H9 (cell line): ENCODE measurements at places on chromosomes 4 and X. TPM values are rescaled to one million over a fixed set of nuclear protein-coding genes. Genes with fewer than 3 reads are reported as not detected.

DNA sequence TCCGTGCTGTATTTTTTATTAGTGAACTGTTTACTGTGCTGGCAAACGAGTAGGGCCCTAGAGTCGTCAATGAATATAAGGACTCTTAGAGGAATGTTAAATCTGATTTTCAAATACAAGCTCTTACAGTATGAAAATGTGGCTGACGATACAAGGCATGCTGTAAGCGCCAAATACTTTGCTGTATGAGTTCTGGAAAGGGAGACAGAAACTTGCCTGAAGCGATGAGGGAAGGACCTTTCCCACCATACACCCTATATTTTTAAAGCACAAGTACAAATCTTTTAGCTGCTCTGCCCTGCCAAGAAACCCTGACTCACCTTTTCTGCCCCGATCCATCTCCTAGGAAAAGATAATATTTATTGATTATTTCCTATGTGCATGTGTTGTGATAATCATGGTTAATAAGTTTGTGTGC, 15.7 kb upstream of the RUFY3 start:
- DNase-seq, result no peak
- peak overlapping the region; percentile 86 for H3K4me3 ChIP-seq
- no peaks in the 10 kb centered on the region for H3K27me3 ChIP-seq
- no peaks in the 10 kb centered on the region for H3K36me3 ChIP-seq
- H3K27ac ChIP-seq, result no peak overlapping the region
- no peaks in the 10 kb centered on the region; the same call in 1 of the 2 replicates for H3K4me1 ChIP-seq

Gene USP17L5
- total RNA-seq, result not detected in 2 replicates

- DNase-seq, result no peak
- no peaks in the 10 kb centered on the region for H3K4me1 ChIP-seq
- H3K4me3 ChIP-seq, result no peak overlapping the region
- peaks cover 16% of the 10 kb centered on the region for H3K36me3 ChIP-seq
- no peak overlapping the region for H3K27ac ChIP-seq
- no peaks in the 10 kb centered on the region for H3K27me3 ChIP-seq
Measured at GRCh38 chr4:73275318-73275654, 16.7 kb upstream of the ANKRD17 start.

DNA sequence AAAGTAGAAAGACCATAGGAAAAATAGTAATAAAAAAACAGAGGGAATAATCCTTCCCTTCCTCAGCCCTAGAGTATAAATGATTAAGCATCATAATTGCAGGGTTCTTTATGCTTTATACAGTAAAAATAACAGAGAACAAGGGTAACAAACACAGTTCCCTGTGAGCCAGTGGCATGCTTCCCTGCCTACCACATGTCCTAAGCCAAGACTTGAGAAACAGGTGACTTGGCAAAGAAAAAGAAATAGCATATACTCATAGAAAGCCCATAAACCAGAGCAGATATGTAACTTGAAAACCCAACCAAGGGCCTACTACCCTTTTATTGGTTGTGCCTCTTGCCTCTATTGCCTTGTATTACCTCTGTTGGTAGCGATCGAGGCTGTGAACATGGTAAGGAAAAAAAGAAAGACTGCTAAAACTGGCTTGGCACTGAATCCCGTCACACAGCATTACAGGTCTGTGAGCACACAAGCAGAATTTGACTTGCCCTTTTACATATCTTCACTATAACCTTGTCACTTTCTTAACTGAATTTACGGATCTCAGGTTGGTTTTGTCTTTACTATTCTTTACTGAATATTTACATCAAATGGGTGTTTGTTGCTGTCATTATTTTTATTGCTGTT, 30.9 kb upstream of the MYOZ2 start:
- no peaks in the 10 kb centered on the region for H3K36me3 ChIP-seq
- no peaks in the 10 kb centered on the region for H3K27me3 ChIP-seq
- no peaks in the 10 kb centered on the region; the same call in 1 of the 2 replicates for H3K4me1 ChIP-seq
- H3K4me3 ChIP-seq, result no peak overlapping the region

Gene KCTD8
- 0.94 and 1.1 TPM in 2 replicates for total RNA-seq

- H3K4me1 ChIP-seq, result peaks cover 9% of the 10 kb centered on the region
- no peaks in the 10 kb centered on the region for H3K27me3 ChIP-seq
- H3K4me3 ChIP-seq, result no peak overlapping the region
- H3K27ac ChIP-seq, result no peak overlapping the region
- DNase-seq, result no peak
Measured at GRCh38 chrX:40244980-40245379, 147.2 kb upstream of the BCOR start.

GRCh38 chrX:135988245-135988644, 3.0 kb downstream of the SLC9A6 start:
- no peaks in the 10 kb centered on the region for H3K4me1 ChIP-seq
- H3K27me3 ChIP-seq, result no peaks in the 10 kb centered on the region
- no peak overlapping the region for H3K27ac ChIP-seq
- no peak for DNase-seq

Gene CXCL1
- total RNA-seq, result 0.20 TPM in 2 replicates

DNA sequence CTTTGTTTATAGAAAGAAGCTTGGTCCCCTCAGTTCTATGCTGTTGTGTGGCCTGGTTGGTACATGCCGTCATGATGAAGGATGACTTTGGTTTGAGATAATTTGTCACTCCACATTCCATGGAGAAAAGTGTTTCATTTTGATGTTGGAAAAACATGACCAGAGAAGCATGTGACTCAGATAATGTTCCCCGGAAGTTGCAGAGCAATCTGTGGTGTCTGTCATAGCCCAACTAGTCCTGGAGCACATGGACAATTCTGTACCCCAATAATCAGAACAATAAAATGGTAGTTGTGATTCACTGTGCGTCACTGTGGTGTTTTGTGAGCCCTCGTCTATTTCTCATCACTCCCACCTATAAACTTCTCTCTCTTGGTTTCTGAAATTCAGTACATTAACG, 85.1 kb downstream of the PDK3 start:
- no peak overlapping the region for H3K4me3 ChIP-seq
- H3K4me1 ChIP-seq, result no peaks in the 10 kb centered on the region
- DNase-seq, result no peak
- no peaks in the 10 kb centered on the region for H3K27me3 ChIP-seq
- no peak overlapping the region for H3K27ac ChIP-seq

- H3K27ac ChIP-seq, result no peak overlapping the region
- no peaks in the 10 kb centered on the region for H3K36me3 ChIP-seq
- no peak overlapping the region for H3K4me3 ChIP-seq
- no peaks in the 10 kb centered on the region for H3K4me1 ChIP-seq
- H3K27me3 ChIP-seq, result no peaks in the 10 kb centered on the region
Measured at GRCh38 chr4:110751986-110752385, 129.1 kb upstream of the PITX2 start.
